HuH-7 (cell line): ENCODE measurements at places on chromosomes 6 and 20.

GRCh38 chr6:109170333-109170732 lies 75.0 kb downstream of the CEP57L1 start:
- DNase-seq = no peak

DNA sequence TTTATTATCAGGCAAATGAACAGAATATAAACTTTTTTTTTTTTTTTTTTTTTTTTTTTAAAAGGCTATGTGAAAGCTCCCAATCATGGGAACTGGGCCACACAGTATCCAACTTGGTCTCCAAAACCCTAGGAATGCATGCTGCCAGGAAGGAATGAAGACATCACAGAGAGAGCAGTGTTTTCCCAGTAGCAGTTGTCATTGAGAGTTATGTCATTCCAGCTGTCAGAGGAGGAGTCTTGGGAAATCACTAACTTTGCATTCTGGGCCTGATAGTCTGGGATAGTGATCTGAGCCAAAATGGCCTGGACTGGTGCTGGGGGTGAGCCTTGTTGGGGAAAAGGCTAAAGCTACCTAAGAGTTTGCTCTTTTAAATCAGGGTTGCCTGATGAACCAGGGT lies 231.3 kb upstream of the MAP3K7 start:
- DNase-seq = no peak

- no peak for DNase-seq
Observed at GRCh38 chr6:16764188-16764950, 3.1 kb upstream of the ATXN1 start.

DNA sequence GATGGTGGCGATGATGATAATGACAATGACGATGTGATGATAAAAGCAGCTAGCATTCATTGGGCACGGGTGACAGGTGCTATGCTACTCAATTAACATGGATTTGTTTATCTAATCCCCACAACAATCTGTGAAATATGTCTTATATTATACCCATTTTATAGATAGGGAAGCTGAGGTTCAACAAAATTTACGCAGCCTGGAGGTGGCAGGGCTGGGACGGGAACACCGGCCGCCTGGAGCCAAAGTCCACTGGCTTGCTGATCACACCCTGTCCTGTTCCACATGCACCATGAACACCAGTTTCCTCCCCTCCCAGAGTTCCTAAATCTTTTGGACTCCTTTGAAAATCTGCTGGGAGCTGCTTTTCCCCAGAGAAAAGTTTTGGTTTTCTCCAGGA lies 23.0 kb downstream of the RIMS4 start:
- DNase-seq = no peak

DNA sequence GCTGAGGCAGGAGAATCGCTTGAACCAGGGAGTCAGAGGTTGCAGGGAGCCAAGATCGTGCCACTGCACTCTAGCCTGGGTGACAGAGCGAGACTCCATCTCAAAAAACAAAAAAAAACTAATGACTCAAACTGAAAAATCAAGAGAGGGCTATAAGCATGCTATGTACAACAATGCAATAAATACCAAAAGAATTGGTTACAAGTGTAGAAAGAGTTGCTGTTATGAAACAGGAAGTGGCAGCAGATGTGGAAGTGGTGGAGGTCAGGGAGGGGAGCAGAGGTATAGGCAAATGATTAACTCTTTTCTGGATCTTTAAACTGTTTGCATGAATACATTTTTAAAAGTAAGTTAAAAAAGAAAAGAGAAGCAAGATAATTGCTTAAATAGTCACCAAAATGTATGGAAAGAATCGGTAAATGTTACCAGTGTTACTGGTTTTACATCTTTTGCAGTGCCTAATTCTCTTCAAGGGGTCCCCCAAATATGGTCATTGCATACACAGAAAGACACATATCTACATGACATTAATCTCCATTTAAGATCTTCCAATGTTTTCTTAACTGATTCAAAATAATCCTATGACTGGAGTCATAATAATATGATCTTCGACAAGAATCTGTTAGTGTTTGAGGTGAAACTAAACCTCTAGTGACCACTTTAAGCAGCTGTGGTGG lies 15.0 kb downstream of the CALHM6 start:
- DNase-seq = peak; percentile 45

- no peak for DNase-seq
Observed at GRCh38 chr6:108167449-108168089, 1.7 kb downstream of the NR2E1 start.

DNA sequence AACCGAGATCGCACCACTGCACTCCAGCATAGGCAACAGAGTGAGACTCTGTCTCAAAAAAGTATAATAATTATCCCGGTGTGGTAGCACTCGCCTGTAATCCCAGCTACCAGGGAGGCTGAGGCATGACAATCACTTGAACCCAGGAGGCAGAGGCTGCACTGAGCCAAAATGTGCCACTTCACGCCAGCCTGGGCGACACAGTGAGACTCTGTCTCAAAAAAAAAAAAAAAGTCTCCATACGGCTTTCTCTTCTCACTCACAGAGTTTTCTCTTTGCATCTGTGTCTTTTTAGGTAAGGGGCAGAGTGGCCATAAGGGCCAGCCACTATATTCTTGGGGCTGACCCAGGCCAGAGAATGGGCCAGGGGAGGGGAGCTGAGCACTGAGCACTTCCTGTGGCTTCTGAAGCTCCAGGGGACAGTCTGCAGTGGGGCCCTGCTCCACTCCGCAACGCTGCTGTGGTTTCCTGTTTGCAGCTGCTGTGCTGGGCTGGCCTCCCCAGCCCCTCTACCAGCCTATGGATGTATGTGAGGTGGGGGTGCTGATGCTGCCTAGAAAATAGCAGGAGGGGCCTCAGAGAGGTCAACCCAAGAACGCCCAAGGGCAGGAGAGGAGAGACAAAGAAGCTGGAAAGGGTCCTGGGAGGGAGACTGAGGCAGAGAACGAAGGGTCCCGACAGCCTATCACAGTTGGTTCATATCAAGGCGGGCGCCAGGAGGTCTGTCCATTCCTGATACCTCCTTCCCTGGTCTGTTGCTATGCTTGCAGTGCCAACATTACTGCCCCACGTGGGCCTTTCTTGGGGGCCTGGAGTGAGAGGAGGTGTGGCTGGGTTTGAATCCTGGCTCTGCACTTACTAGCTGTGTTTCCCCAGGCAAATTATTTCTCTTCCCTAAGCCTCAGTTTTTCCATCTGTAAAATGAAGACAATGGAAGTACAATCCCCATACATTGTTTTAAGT lies 16.0 kb downstream of the SLA2 start:
- DNase-seq = no peak

- DNase-seq = no peak
Observed at GRCh38 chr6:44253307-44254101, 3.8 kb downstream of the SLC35B2 start.

DNA sequence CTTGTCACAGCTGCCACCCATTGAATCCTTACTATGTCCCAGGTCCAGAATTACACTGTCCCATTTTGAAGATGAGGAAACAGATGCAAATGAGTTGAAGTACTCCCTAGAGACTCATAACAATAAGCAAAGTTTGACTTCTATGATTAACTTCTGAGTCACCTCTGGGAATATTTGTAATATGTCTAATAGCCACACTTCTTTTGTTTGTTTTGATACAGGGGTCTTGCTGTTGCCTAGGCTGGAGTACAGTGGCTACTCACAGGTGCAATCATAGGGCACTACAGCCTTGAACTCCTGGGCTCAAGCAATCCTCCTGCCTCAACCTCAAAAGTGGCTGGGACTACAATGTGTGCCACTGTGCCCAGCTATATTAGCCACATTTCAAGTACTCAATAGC lies 11.4 kb upstream of the SOX12 start:
- no peak for DNase-seq

DNA sequence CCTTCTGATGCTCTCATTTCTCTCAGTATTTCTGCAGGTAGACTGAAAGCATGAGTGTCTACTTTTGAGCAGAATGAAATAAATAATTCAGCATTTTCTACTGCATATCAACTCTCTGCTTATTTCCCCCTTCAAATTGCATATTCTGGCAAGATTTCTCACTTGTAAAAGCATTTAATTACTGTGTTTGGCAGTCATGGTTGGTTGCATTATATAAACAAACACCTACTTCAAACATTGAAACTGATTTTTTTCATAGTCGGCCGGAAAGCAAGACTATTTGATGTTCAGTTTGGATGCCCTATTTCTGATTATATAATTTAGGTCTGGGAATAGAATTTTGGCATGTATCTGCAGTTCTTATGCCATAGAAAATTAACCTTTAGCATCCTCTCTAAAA lies 73.1 kb downstream of the PLEKHG1 start:
- no peak for DNase-seq

DNA sequence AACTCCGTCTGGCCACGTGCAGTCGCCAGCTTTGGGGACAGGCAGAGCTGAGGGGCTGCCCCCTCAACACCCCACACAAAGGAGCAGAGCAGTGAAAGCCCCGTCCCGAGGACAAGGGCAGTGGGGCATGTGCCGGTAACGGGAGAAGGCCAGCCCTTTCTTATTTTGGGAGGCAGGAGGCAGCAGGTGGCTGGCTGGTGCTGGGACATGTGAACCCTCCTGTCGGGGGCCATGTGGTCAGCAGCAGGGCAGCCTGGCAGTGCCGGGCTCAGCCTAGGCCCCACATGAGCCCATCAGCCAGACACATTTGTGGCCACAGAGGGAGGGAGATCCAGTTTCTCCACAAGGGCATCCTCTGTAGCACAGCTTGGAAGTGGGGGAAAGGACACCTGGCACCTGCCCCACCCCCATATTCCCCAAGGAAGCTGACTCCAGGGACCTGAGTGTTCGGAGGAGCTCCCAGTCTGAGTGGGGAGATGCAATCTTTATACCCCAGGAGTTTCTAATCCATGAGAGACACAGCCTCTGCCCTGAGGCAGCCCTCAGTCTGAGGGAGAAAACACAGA lies 137.6 kb downstream of the MRPL14 start:
- no peak for DNase-seq

DNA sequence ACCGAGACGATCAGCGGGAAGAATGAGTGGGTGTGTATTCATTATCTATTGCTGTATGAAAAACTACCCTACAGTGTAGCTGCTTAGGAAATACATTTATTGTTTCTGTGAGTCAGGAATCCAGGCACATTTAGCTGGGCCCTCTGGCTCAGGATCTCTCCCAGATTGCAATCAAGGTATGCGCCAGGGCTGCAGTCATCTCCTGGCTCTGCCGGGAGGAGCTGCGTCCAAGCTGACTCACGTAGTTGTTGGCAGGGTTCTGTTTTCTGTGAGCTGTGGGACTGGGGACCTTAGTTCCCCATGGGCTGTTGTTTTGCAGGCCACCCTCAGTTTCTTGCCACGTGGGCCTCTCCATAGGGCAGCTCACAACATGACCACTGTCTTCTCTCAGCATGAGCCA lies 68.2 kb upstream of the FUCA2 start:
- no peak for DNase-seq

DNA sequence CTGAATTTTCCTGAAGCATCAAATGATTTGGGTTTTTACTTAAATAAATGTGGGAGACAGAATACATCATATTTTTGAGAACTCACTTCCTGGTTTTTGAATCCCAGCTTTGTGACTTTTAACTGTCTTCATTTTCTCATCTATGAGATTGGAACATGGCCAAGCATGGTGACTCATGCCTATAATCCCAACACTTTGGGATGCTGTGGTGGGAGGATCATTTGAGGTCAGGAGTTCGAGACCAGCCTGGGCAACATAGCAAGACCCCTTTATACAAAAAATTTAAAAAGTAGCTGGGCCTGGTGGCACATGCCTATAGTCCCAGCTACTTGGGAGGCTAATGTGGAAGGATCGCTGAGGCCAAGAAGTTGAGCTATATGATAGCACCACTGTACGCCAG lies 122.3 kb downstream of the QKI start:
- no peak for DNase-seq

- no peak for DNase-seq
Observed at GRCh38 chr6:46891252-46891795, 30.4 kb downstream of the ADGRF5 start.

- no peak for DNase-seq
Observed at GRCh38 chr6:157885211-157885788, 62.3 kb downstream of the SNX9 start.

GRCh38 chr6:15399641-15400470 lies 154.0 kb downstream of the JARID2 start:
- DNase-seq = no peak

- no peak for DNase-seq
Observed at GRCh38 chr20:61954276-61955021, 111.2 kb downstream of the TAF4 start.

GRCh38 chr6:33904747-33905065 lies 100.9 kb upstream of the MLN start:
- DNase-seq = no peak

DNA sequence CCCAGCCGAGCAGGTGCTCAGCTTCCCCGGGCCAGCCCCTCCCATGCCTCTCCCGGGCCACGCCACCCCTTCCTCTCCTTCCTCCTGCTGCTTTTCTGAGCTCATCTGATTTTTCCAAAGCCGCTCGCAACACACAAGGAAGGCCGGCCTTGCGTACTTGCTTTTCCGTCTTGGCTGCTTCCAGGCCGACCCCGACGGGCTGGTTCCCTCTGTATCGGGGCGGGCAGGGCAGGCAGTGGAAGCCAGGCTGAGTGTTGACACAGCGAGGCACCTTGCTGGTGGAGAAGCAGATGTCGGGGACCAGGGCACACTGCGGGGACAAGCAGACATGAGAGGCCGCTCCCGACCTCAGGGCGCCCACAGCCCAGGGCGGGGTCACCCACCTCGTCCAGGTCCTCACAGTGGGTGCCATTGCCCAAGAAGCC lies 21.1 kb downstream of the THBS2 start:
- no peak for DNase-seq
